Adrenal gland (tissue), 19 donors: ENCODE measurements at places on chromosomes 3 and 15. TPM values are rescaled to one million over a fixed set of nuclear protein-coding genes. Genes with fewer than 3 reads are reported as not detected.

DNA sequence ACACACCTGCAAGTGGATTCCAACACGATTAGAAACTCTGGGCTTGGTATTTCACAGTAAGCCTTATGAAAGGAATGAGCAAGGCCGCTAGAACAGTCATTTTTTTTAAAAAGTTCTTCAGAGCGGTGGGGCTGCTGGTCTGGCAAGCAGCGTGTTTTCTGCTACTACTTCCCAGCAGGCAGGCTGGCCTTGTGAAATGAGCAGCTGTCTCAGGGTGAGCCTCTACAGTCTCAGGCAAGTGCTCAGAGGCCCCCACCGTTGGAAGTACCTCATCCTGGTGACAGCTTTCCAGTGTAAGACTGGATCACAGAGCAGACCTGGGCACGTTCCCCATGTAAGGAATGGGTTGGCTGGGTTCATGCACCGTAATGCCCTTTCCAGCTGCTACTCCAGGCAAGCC, 119.2 kb downstream of the LRIG1 start:
- no peaks in the 10 kb centered on the region for H3K27me3 ChIP-seq
- no peak overlapping the region for H3K27ac ChIP-seq

- no peaks in the 10 kb centered on the region for H3K27me3 ChIP-seq
- no peaks in the 10 kb centered on the region for H3K36me3 ChIP-seq
- H3K4me1 ChIP-seq: peaks cover 22% of the 10 kb centered on the region
Observed at GRCh38 chr3:17035033-17035432, 150.3 kb downstream of the PLCL2 start.

Gene PCSK6
- 2.4 TPM for total RNA-seq

Gene LMCD1
- total RNA-seq: 9.8 TPM

DNA sequence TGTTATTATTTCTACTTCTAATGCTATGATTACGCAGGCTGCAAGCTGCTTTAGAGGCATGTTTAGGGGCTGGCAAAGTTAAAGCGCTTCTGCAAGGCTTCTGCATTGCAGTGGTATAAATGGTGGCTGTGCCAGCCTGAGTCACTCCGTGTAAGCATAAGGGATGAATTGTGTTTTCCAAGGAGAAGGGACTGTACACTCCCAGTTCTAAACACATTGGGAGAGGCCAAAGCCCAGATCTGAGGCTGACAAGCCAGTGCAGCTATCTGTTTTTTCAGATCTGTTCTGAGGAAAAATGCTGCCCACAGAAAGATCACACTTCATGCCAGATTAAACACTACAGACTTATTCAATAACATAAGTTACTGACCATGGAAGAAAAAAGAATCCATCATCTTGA, 83.8 kb downstream of the PRICKLE2 start:
- H3K27me3 ChIP-seq: no peaks in the 10 kb centered on the region
- H3K36me3 ChIP-seq: peaks cover 4% of the 10 kb centered on the region
- H3K4me3 ChIP-seq: no peak overlapping the region
